ENCODE measurements at places on chromosomes 12 and 14.

DNA sequence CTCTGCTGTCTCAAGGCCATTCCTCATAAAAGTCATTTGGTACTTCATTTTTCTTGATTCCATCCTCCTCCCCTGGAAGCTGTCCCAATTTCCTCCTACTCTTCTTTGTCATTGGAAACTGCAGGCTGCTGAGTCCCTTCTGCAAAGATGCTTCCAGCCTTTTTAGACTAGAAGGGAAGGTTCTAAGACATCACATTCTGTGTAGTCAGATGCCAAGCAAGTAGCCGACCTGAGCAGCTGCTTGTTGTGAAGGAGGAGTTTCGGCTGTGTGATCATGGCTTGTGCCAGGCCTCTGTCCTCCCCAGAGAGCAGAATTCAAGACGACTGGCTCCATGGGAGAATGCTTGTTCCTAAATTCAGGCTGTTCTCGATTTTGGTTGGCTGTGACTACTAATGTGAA, 8.7 kb downstream of the RFC5 start:
- no peak for DNase-seq

- DNase-seq, result no peak
These were observed 58.8 kb downstream of the PPP2R5C start for GRCh38 chr14:101820283-101820798.

DNA sequence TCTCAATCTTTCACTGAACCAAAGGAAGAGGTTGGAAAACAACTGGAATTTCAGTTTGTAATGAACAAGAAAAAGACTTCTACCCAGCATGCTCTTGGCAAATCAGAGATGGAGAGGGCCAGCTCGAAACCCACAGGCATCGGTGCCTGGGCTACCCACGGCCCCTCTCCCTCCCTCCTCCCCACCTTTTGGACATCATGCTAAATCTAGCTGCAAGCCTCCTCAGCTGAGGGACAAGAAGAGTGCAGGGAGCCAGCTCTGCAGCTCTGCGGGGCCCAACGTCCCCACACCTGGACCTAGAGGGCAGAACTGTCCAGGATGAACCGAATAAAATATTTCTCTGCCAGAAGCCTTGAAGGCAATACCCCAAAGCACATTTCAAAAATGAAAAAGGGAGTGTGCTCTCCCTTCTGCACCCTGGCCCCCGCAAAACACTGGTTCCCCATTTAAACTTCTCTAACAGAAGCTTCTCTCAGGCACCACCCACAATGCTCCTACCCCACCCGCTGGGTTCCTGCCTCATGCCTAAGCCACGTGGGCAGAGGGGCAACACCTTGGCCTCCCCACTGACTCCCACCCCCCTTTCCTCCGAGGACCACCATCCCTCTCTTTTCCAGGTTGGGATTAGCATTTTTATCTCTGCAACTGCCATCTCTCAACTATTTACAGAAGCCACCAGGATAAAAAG, 8.2 kb downstream of the CAMKK2 start:
- DNase-seq, result no peak

DNA sequence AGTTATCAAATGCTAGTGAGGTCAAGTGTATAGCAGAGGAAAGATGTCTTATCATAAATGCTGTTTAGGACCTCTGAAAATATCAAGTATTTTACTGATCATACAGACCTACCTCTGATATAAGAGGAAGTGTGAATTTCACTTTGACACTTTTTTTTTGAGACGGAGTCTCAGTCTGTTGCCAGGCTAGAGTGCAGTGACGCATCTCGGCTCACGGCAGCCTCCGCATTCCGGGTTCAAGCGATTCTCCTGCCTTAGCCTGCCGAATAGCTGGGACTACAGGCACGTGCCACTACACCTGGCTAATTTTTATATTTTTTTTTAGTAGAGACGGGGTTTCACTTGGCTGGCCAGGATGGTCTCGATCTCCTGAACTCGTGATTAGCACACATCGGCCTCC, 55.1 kb upstream of the PIK3C2G start:
- DNase-seq, result no peak

GRCh38 chr12:57134949-57135348, 6.7 kb downstream of the LRP1 start:
- DNase-seq, result no peak

DNA sequence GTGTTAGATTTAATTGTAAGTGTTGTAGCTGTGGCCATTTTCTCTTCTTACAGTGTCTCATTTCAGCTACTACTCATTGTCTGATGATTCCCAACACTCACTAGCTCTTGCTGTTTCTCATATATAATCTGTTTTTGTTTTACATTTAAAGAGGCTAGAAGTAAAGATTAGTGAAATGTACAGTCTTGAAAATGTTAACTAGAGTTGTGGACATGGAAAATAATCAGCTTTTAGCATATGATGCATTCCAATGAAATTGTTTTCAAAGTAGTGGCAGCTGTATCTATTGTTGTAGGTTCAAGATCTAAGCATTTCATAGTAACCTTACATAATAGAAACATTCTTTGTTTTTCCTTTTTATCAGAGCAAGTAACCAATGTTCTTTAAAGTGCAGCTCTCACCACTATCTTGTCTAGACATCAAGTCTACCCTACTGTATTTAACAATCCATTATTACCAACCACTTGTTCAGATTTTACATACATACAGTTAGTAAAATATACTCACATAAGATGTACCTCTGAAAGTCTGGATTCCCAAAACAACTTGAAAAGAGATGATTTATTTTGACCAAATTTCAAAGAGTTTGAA, 76.9 kb downstream of the PPHLN1 start:
- DNase-seq, result no peak

DNA sequence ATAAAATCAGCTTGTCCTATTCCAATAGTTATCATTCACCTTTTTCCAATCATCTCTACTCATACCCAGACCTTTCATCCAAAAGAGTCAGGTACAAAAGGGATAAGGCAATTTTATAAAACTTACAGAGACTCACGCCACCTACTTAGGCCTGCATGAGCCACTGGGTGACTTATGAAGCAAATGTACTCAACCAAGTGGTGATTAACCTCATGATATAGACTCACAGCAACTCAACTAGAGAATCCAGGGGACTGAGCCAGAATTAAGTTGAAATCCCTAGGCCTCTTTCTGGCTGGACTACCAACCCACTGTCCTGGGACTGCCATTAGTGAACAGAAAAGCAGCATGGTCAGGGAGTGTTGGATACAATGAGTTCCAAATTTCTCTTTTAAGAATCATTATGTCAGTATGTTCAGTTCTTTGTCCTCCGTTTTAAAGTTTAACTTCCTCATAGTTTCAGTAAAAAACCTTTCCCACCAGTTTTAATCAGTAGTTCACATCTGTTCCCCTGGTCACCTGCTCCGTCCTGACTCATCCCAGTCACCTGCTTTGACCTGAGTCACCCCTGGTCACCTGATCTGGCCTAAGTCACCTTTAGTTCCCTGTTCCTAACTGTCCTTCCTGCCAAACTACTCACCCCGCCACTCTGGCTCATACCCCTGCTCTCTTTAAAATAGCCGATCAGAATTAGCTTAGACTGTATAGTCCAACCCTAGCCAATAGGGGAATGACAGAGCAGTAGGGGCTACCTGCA, 36.8 kb downstream of the SPTSSA start:
- DNase-seq, result no peak

GRCh38 chr12:120457133-120457532, 10.9 kb downstream of the GATC start:
- DNase-seq, result no peak

Data from brain microvascular endothelial cell (primary cell).